Activated naive CD4-positive, alpha-beta T cell treated with anti-CD3 and anti-CD28 coated beads, Interleukin-2, amount 10 ng/mL, durations not matched to agents 7 days and 5 days (primary cell): ENCODE measurements at places on chromosomes 6 and 20.

- H3K27ac ChIP-seq = no peak overlapping the region
- DNase-seq = no peak
- H3K4me1 ChIP-seq = no peaks in the 10 kb centered on the region
- no peak overlapping the region for H3K4me3 ChIP-seq
- H3K27me3 ChIP-seq = no peaks in the 10 kb centered on the region
Observed at GRCh38 chr6:146985111-146985510, 219.1 kb upstream of the STXBP5 start.

- H3K36me3 ChIP-seq = no peaks in the 10 kb centered on the region
- DNase-seq = no peak
- H3K4me3 ChIP-seq = no peak overlapping the region
- H3K27ac ChIP-seq = no peak overlapping the region
- H3K4me1 ChIP-seq = peaks cover 14% of the 10 kb centered on the region
Observed at GRCh38 chr6:69584913-69585729, 211.7 kb downstream of the LMBRD1 start.

DNA sequence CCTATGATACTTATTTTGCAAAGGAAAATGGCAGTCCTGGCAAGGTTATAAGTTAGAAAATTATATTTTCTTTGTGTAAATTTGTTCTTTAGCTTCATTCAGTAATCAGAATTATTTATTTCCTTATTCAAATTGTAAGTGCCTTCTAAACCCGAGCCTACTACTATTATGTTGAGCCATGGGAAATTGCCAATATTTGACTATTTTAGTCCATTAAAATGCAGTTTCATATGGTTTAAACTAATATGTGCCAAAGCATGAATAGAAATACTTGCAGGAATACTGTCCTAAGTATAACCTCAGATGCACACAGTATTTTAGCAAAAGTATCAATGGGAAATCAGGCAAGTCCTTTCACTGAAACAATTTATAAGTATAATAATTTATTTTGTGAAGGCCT lies 228.4 kb downstream of the LAMA2 start:
- no peaks in the 10 kb centered on the region for H3K4me1 ChIP-seq
- no peaks in the 10 kb centered on the region for H3K36me3 ChIP-seq
- H3K4me3 ChIP-seq = no peak overlapping the region
- DNase-seq = no peak

DNA sequence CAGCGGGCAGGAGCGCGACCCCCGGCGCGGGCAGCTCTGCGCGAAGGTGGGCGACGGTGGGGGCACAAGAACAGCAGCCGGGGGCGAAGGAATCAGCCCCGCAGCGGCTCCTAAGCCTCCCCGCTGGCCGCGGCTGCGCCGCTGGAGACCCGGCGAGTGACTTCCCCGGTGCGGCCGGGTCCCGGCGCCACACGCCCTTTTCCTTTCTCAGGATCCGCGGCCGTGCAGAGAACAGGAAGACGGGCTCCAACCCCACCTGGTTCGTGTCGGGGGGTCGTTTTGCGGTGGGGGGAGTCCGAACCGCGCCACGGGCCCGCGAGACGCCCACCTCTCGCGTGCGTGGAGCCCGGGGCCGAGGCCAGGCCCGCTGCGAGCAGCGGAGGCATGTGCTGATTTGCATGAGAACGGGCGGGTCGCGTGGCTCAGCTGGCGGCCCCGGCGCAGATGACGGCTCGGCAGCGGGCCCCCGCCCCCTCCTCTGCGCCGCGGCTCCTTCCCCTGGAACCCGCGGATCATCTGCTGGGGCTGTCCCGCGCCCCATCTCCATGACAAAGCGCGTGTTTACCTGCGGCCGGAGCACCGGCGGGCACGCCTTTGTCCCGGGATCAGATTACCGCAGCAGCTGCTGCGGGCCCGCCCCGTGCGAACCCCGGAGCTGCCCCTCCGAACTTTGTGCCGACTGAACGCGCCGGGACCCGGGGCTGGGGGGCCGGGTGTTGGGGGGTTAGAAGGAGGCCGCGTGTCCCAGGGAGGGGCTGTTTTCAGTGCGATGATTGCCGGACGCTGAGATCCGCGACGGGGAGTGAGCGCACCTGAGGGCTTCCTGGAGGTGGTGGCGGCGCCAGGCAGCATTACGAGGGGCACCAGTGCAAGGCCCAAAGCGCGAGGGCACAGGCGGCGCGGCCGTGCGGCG lies 4.9 kb upstream of the DLL1 start:
- H3K27me3 ChIP-seq = peaks cover 99% of the 10 kb centered on the region
- H3K36me3 ChIP-seq = peaks cover 2% of the 10 kb centered on the region
- H3K27ac ChIP-seq = no peak overlapping the region
- peak; percentile 57 for DNase-seq
- peaks cover 34% of the 10 kb centered on the region for H3K4me1 ChIP-seq

- no peak overlapping the region for H3K27ac ChIP-seq
- peaks cover 22% of the 10 kb centered on the region for H3K4me1 ChIP-seq
- no peak for DNase-seq
- peaks cover 3% of the 10 kb centered on the region for H3K36me3 ChIP-seq
- H3K4me3 ChIP-seq = no peak overlapping the region
- H3K27me3 ChIP-seq = no peaks in the 10 kb centered on the region
Observed at GRCh38 chr6:83062225-83062624, 3.4 kb downstream of the UBE3D start.

DNA sequence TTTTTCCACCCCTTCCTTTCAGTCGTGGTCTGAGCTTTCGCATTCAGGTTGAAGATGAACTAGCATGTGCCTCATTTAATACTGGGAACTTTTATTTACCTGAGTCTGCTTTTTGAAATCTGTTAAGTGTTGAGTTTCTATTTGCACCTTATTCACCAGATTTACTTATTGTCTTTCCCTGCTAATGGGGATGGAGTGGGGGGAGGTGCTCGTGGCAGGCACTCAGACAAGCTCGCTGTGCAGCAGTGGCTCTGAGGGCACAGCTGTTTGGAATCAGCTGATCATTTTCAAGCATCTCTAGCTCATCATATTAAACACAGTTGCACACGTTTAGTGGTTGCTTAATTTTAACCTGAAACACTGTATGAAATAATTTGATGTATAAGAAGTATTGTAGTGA lies 35.6 kb downstream of the UTRN start:
- H3K4me1 ChIP-seq = peaks cover 9% of the 10 kb centered on the region
- no peak overlapping the region for H3K4me3 ChIP-seq
- no peaks in the 10 kb centered on the region for H3K36me3 ChIP-seq
- H3K27me3 ChIP-seq = no peaks in the 10 kb centered on the region
- no peak for DNase-seq

DNA sequence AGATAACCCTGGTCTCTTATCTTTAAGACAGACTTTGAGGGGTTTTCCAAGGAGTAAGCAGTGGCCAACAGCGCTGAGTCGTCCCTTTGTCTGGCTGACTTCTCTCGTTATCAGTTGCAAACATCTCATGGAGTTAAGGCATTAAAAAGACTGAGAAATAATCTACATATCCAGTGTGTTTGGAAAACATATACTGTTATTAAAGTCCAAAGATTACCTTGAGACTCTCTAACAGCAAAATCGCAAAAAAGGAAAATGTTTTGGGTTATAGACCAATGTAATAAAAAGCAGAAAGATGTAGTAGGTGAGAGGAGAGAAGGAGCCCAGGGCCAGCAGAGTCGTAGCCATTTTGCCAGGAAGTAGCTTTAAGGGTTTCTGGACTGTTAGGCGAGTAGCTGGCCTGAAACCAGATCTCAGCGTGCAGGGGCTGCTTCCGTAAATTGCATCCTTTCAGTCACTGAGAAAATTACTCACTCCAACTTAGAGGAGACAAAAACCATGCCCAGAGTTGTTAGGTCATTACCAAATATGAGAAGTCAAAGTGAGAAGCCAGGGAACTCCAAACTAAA lies 24.6 kb downstream of the MYLK4 start:
- no peak overlapping the region for H3K27ac ChIP-seq
- DNase-seq = no peak
- peaks cover 19% of the 10 kb centered on the region for H3K27me3 ChIP-seq
- H3K4me1 ChIP-seq = no peaks in the 10 kb centered on the region
- no peaks in the 10 kb centered on the region for H3K36me3 ChIP-seq

DNA sequence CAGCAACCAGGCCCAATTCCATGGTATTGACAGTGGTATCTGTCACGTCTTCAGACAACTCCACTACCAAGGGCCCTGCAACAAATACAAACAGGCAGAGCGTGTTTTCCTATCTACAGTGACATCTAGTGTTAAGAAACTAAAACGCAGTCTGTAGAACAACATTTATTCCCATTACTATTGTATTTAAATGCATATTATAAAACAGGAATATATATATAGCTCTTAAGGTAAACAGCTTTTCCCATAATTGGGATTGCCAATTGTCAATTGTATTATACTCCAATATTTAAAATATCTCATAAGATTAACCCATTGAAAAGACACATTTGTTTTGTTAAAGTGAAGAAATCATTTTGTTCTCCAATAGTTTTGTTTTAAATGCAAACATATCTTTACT lies 97.2 kb downstream of the KIF16B start:
- H3K4me1 ChIP-seq = peaks cover 7% of the 10 kb centered on the region
- DNase-seq = no peak

- H3K36me3 ChIP-seq = no peaks in the 10 kb centered on the region
- H3K4me3 ChIP-seq = no peak overlapping the region
- peak overlapping the region; percentile 9 for H3K27ac ChIP-seq
- DNase-seq = no peak
- peaks cover 50% of the 10 kb centered on the region for H3K27me3 ChIP-seq
Observed at GRCh38 chr6:34128045-34128444, 17.8 kb downstream of the GRM4 start.

DNA sequence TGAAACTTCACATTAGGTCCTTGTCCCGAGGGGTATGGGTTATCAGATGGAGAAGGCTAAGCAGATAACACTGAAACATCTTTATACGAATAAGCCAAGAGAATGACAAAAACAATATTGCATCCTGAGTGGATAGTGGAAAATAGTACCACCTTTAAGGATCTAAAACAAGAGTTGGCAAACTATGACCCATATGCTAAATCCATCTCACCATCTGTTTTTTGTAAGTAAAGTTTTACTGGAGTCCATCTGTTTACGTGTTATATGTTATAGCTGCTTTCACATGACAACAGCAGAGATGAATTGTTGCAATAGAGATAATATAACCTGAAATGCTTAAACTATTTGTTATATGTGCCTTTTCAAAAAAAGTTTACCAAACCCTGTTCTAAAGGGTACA lies 76.1 kb upstream of the TRDN start:
- H3K4me3 ChIP-seq = no peak overlapping the region
- H3K27me3 ChIP-seq = no peaks in the 10 kb centered on the region
- no peaks in the 10 kb centered on the region for H3K4me1 ChIP-seq
- no peak for DNase-seq

DNA sequence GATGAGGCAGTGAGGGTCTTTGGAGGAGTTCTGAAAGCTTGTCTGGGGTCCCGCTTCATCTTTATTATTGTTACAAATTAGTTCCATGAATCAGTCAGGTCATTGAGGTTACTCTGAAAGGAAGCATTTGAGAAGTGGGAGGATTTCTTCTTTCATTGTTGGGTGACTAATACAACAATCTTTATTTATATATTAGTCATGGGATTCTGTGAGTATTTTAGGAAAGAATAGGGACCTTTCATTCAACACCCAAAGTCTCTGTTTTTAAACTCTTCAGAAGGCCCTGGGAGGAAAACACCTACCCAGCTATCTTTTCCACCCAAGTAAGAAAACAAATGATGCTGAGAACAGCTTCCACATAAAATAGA lies 98.3 kb downstream of the SOD2 start:
- no peak overlapping the region for H3K4me3 ChIP-seq
- no peaks in the 10 kb centered on the region for H3K4me1 ChIP-seq
- no peaks in the 10 kb centered on the region for H3K27me3 ChIP-seq
- no peak overlapping the region for H3K27ac ChIP-seq

GRCh38 chr6:7719364-7719850 lies 6.5 kb upstream of the BMP6 start:
- no peaks in the 10 kb centered on the region for H3K4me1 ChIP-seq
- H3K36me3 ChIP-seq = no peaks in the 10 kb centered on the region
- no peak for DNase-seq
- no peak overlapping the region for H3K27ac ChIP-seq
- no peak overlapping the region for H3K4me3 ChIP-seq

DNA sequence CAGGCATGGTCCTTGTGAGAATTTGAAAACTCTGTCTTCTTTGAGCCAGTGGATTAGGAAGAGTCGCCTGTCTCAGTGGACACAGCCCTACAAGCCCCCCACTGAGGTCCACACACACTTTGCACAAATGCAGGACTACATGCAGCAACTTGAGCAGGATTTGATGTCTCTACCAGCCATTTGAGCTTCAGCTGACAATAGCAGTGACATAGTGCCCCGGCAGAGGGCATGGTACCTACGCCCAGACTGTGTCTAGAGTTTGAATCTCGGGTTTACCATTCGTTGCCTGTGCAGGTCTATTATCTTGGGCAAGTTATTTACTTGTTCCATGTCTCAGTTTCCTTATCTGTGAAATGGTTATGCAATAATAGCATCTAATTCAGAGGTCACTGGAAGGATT lies 580.1 kb downstream of the TFAP2B start:
- H3K4me1 ChIP-seq = no peaks in the 10 kb centered on the region
- H3K4me3 ChIP-seq = no peak overlapping the region
- no peak overlapping the region for H3K27ac ChIP-seq
- no peak for DNase-seq
- H3K27me3 ChIP-seq = no peaks in the 10 kb centered on the region
- no peaks in the 10 kb centered on the region for H3K36me3 ChIP-seq

DNA sequence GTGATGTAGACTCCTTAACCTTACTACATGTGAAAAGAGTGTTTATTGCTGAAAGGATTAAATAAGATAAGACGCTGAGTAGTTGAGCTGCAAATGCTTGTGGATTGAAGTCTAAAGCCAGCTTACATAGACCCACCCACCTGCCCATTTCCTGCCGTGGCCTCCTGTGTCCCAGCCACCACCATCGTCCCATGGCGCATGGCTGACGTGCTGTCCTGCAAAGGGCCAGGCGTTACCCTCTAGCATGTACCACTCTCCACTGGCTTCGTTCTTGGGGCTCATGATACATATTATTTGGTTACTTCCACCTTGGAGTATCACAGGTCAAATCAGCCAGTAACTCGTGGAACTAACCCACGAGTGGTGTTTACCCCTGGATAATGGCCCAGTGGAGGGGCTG lies 181.8 kb downstream of the CDH4 start:
- no peak for DNase-seq
- H3K4me1 ChIP-seq = no peaks in the 10 kb centered on the region
- H3K27me3 ChIP-seq = no peaks in the 10 kb centered on the region

DNA sequence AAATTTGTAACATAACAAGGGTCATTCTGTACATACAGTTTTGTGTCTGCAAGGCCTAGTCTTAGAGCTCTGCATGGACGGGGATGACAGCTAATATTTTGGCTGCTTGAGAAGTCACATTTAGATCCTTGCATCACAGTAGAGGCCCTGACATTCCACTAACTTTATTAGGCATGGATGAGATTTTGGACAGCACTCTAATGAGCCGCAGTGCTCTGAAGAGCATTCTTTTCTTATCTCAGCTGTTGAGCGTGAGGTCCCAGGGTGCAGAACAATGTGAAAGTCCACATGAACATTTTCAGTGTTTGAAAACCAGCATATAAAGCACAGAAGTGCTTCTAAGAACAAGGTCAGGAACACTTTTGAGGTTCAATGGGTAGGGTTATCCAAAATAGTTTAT lies 58.9 kb downstream of the IPCEF1 start:
- H3K27me3 ChIP-seq = peaks cover 12% of the 10 kb centered on the region
- no peaks in the 10 kb centered on the region for H3K36me3 ChIP-seq
- DNase-seq = no peak
- H3K27ac ChIP-seq = no peak overlapping the region
